ENCODE measurements at places on chromosomes 2 and 18. TPM values are rescaled to one million over a fixed set of nuclear protein-coding genes. Genes with fewer than 3 reads are reported as not detected.

The UPP2 gene
- polyA plus RNA-seq, result not detected

GRCh38 chr2:111052621-111053020 lies 68.1 kb upstream of the BCL2L11 start:
- DNase-seq, result no peak

- DNase-seq, result no peak
These were observed 3.0 kb upstream of the NCKAP5 start for GRCh38 chr2:133571249-133571648.

The COLEC12 gene
- polyA plus RNA-seq, result 0.22 TPM

The NTSR2 gene
- not detected for polyA plus RNA-seq

The CTLA4 gene
- polyA plus RNA-seq, result not detected

- DNase-seq, result no peak
These were observed 278.1 kb upstream of the ZEB2 start for GRCh38 chr2:144798034-144798433.

The LHCGR gene
- not detected for polyA plus RNA-seq

DNA sequence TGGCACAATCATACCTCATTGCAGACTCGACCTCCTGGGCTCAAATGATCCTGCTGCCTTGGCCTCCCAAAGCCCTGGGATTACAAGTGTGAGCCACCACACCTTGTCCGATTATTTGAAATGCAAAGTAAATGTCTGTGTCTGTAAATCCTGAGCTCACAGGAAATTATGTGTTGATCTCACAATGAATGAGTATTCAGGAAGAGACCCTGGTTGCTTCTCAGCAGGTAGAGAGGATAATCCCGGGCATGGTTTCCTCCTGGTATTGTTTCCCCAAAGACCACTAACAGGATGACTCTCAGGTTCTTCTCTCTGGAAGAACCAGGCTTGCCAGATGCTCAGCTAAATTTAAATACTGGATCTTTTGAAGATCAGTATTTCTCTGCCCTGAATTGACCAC lies 147.6 kb downstream of the LDLRAD4 start:
- no peak for DNase-seq

The CREB1 gene
- 4.1 TPM for polyA plus RNA-seq

- no peak for DNase-seq
These were observed 43.6 kb downstream of the MCFD2 start for GRCh38 chr2:46871976-46872381.

The CHPF gene
- 8.7 TPM for polyA plus RNA-seq

The SEMA4C gene
- 21.0 TPM for polyA plus RNA-seq

GRCh38 chr2:55618025-55618274 lies 528 bp upstream of the PPP4R3B start:
- no peak for DNase-seq

DNA sequence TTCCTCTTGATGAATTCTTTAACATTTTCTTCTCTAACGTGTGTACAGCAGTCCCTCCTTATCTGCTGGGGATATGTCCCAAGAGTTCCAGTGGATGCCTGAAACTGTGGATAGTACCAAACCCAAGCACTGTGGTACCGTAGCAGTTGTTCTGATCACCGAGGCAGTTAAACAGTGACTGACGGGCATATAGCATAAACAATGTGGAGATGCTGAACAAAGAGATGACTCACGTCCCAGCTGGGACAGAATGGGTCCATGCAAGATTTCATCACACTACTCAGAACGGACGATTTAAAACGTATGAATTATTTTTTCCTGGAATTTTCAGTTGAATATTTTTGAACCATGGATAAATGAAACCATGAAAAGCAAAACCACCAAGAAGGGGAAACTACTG lies 54.5 kb upstream of the SPAG16 start:
- DNase-seq, result no peak

The RAX gene
- not detected for polyA plus RNA-seq

The CTNNA2 gene
- polyA plus RNA-seq, result 1.3 TPM

DNA sequence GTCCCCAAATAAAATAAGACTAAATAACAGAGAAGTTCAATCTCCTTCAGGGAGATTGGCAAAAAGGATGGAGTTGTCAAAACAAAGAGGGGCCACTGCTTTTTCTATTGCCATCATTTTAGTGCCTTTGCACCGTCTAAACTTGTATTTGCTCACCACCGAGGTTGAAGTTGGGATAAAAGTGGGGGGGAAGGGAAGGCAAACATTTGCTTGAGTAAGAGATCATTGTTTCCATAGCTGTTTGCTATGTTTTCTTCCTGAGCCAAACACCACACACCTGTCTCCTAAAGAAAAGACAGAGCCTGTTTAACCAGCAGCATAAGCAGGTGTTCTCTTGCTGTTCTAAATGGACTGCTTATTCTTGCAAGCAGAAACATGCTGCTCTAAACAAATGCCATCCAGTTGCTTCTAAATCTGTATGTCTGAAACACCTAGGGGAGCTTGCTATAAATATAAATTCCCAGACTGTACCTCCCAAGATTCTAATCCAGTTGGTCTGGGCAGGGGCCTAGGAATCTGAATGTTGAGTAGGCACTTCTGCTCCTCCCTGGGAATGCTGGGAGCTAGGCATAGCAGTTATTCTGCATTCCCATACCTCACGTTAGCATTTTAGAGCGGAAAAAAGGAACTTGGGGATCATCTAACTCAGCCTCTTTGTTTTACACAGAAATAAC lies 179.4 kb upstream of the ARL4C start:
- DNase-seq, result no peak

The BMP10 gene
- not detected for polyA plus RNA-seq

GRCh38 chr2:240250985-240251847 lies 110.8 kb upstream of the OTOS start:
- peak; percentile 87 for DNase-seq

The RASGRP3 gene
- polyA plus RNA-seq, result 3.9 TPM

- DNase-seq, result no peak
These were observed 60.9 kb upstream of the KLHL29 start for GRCh38 chr2:23323917-23324680.

DNA sequence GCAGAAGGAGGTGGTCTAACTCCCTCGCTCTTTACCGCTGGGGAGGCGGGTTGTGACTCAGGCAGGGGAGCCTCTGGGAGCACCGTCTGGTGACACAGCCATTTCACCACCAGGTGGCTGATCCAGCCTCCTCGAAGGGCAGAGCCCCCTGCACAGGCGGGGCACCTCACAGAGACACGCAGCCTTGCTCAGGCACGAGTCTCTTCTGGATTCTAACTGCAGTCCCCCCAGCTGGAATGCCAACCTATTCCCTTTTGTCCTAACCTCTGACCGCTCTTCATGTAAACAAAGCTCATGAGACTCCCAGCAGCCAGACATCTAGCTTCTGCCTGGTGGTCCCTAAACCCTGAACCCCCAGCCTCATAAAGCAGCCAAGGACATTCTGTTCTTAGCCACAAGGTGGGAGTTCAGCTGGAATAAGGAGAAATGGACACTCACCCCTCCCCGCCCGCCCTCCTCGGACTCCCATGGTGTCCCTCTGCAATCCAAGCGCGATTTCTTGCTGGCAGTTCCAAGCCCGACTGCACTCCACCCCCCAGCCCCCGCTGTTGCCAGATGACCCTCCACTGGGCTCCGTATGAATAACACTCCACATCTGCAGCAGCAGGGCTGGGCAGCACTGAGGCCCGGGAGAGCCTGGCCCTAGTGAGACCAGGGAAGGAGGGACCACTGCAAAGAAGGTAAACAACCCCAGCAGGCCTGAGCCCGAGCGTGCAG lies 84.3 kb downstream of the TNS1 start:
- no peak for DNase-seq

DNA sequence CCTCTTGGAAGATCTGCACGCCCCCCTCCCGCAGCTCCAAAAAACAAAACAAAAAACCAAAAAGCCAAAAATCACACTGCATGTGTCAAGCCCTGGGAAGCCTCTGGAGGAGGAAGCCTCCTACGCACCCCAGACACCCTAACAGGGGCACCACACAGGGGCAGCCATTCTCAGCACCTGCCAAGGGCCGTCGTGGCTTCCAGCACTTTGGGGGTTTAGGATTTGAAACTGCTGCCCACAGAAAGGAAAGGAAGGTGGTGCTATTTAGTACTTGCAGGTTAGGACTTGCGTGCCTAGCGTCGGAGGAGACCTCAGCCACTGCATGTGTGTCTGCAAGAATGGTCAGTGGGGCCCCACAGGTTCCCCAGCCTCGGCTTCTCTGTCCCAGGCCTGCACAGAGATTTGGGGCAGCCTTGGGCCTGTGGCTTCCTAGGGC lies 419 bp upstream of the GPR55 start:
- DNase-seq, result no peak

DNA sequence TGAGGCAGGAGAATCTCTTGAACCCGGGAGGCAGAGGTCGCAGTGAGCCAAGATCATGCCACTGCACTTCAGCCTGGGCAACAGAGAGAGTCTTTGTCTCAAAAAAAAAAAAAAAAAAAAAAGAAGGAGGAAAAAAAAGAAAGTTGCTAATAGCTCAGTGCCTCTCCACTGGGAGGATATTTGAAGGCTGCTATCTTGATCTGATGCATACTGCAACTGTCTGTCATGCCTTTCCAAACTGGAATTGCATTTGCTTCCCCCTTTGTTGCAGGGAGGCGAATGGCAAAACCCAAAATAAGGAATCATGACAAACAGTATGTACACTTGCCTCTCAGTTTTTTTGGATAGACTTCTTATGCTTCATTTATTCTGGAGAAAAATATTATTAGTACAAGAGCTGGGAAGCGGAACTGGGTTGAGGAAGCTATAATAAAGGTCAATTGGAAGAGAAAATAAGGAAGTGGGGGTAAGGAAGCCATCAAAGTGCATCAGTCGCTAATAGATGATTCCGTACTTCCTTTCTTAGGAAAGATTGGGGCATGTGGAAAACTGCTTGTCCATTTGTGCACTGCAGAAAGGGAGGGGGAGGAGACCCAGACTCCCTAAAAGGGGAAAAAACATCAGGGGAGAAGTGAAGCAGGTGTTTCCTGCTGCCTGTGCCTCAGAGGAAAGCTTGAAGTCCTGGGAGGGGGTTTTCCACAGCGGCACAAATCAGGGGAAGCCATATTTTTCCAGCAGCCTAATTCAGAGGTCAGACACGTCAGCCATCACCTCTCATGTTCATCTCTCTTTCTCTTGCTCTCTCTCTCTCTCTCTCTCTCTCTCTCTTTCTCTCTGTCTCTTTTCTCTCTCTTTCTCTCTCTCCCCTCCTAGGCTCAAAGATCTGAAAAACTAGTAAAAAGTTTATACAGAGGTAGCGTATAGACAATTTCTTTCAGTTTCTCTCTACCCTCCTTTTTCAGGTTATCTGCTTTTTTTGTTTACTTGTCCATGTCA lies 301.4 kb upstream of the TNP1 start:
- DNase-seq, result no peak

- no peak for DNase-seq
These were observed 116.3 kb upstream of the ID2 start for GRCh38 chr2:8565399-8566154.

- no peak for DNase-seq
These were observed 746.1 kb downstream of the LRP1B start for GRCh38 chr2:141384676-141385075.

The LIMS2 gene
- polyA plus RNA-seq, result 2.2 TPM
